Naive thymus-derived CD8-positive, alpha-beta T cell (primary cell): ENCODE measurements at places on chromosomes 5 and 9.

DNA sequence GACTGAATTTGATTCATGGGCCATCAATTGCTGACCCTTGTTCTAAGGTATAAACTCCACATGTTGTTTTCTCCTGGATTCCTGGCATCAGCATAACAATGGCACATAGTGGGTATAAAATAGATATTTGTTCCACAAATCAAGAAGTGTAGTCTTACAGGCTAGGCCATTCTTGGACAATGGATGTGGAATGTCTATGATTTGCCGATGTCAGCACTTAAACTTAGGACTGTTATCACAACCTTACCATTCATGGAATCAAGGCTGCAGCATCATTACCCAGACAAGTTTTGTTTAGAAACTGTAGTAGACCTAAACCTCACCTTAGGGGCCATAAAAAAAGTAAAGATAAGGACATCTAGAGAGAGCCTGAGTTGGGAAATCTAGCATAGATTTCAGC, 680.0 kb downstream of the BRINP1 start:
- H3K27me3 ChIP-seq = no peaks in the 10 kb centered on the region
- no peak overlapping the region for H3K4me3 ChIP-seq
- no peaks in the 10 kb centered on the region for H3K36me3 ChIP-seq
- DNase-seq = no peak
- H3K4me1 ChIP-seq = no peaks in the 10 kb centered on the region

- no peaks in the 10 kb centered on the region for H3K36me3 ChIP-seq
- no peak overlapping the region for H3K4me3 ChIP-seq
- no peaks in the 10 kb centered on the region for H3K27me3 ChIP-seq
- no peak overlapping the region for H3K27ac ChIP-seq
- no peaks in the 10 kb centered on the region for H3K4me1 ChIP-seq
Measured at GRCh38 chr5:23072179-23072578, 219.0 kb upstream of the CDH12 start.

DNA sequence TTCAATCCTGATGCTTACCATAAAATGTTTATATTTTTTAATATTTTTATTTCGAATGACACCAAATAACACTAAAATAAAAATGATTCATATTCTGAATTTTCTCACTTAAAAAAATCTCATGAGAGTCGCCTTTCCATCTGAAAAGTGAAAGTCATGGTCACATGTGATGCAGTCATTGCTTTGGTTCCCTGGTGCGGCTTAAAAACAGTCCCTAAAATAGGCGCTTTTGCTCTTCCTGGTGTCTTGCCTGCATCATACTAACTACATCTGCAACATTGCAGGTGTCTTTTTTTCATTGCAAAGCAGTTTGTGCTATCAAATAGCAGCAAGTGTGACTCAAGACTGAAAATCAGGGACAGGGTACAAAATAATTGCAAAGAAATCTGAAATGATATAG, 185.2 kb upstream of the NREP start:
- H3K27me3 ChIP-seq = peaks cover 9% of the 10 kb centered on the region
- DNase-seq = no peak
- H3K4me3 ChIP-seq = no peak overlapping the region
- no peaks in the 10 kb centered on the region for H3K4me1 ChIP-seq
- H3K36me3 ChIP-seq = no peaks in the 10 kb centered on the region
- H3K27ac ChIP-seq = no peak overlapping the region

GRCh38 chr9:682633-683508, 158.6 kb upstream of the DMRT1 start:
- no peak overlapping the region for H3K4me3 ChIP-seq
- H3K36me3 ChIP-seq = peaks cover 4% of the 10 kb centered on the region
- DNase-seq = no peak
- no peak overlapping the region for H3K27ac ChIP-seq

DNA sequence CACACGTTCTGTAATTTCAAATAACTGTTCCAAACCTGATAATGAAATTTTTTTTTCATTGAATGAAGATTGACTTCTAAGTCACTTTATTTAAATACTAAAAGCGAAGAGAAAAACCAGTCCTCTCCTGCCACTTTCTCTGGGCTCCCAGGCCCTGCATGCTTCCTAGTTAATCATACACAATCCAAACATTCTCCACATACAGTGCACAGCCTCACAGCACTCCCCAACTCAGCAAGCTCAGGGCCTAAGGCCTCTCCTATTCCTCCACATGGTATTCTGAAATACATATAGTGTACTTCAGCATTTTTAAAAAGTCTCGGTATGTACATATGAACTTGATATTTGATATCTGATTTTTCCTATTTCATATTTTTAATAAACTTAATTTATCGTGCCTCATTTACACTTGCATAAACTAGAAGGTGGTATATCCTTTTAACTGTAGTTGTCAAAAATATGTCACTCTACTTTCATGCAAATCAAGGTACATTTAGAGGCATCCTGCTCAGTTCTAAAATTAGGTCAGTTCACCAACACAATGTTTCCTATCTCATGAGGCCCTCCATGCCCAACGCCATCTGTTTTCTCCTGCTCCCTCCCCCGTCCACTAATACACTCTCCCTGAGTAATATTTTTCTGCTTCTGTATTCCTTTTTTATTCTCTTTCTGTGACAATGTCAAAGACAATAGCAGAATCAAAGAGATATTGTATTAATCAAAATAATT, 206.7 kb downstream of the ARRDC3 start:
- no peak overlapping the region for H3K27ac ChIP-seq
- DNase-seq = no peak
- no peaks in the 10 kb centered on the region for H3K27me3 ChIP-seq
- no peak overlapping the region for H3K4me3 ChIP-seq
- H3K4me1 ChIP-seq = no peaks in the 10 kb centered on the region

- H3K4me3 ChIP-seq = no peak overlapping the region
- peaks cover 6% of the 10 kb centered on the region for H3K36me3 ChIP-seq
- no peaks in the 10 kb centered on the region for H3K27me3 ChIP-seq
- no peak for DNase-seq
- no peaks in the 10 kb centered on the region for H3K4me1 ChIP-seq
Measured at GRCh38 chr5:137621306-137621705, 114.6 kb downstream of the KLHL3 start.

DNA sequence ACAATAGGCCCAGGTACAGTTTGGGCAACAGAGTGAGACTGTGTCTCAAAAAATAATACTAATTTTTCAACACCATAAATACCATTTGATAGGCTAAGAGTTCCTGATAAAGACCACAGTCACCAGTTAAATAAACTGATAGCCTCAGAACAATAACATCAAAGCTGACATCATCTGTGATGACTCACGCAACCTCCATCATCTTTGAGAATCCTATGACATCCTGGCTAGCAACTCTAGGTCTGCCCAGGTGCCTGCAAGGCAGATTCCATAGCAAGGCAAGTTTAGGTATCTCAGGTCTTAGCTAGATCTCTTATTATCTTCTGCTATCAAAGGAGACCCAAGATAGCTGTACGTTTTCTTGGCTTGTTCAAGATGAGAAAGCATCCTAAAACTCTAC, 30.5 kb upstream of the UBAP2 start:
- H3K27me3 ChIP-seq = no peaks in the 10 kb centered on the region
- H3K36me3 ChIP-seq = no peaks in the 10 kb centered on the region
- DNase-seq = no peak
- H3K27ac ChIP-seq = no peak overlapping the region
- no peak overlapping the region for H3K4me3 ChIP-seq

DNA sequence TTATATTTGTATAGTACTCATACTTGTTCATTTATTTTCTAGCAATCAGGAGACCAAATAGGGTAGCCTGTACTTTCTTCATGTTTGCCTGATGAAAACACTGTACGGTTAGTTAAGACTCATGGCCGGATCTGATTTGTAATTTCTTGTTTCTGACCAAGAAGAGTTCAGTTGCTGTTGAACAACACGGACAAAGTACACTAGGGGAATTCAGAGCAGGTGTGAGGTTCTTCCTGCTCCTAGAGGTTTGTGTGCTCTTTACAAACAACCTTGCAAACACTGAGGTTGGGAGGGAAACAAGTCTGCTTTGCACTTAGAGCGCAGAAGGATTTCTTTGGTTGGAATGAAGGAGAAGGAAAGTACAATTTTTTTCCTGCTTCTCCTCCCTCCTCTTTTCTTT, 69.7 kb downstream of the TRIO start:
- no peaks in the 10 kb centered on the region for H3K4me1 ChIP-seq
- DNase-seq = no peak

- H3K4me3 ChIP-seq = no peak overlapping the region
- no peaks in the 10 kb centered on the region for H3K4me1 ChIP-seq
- DNase-seq = no peak
- H3K27me3 ChIP-seq = no peaks in the 10 kb centered on the region
- H3K36me3 ChIP-seq = no peaks in the 10 kb centered on the region
Measured at GRCh38 chr5:104937598-104937997, 1375.0 kb upstream of the NUDT12 start.
